H9 (cell line): ENCODE measurements at places on chromosomes 16 and 17.
A peak's percentile ranks its signal among the peaks of the same experiment; 100 is the strongest.

GRCh38 chr16:57508035-57508425 lies 21.7 kb upstream of the DOK4 start:
- no peak for DNase-seq

DNA sequence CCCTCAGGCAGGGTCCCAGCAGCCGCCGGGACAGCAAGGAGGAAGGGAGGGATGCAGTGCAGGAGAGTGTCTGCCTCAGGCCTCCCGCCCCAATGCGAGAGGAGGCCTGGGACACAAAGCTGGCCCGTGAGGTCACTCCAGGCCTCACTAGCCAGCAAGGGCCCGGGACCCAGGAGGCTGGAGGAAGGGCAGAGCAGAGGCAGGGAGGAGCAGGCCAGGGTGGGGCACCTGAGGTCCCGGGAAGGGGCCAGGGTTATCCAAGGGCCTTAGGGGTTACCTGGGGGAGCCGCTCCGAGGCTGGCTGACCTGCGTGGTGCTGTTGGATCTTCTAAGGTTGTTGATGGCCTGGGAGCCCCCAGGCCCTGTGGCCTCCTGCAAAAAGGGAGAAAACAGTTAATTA lies 14.1 kb downstream of the CEP131 start:
- DNase-seq = no peak

DNA sequence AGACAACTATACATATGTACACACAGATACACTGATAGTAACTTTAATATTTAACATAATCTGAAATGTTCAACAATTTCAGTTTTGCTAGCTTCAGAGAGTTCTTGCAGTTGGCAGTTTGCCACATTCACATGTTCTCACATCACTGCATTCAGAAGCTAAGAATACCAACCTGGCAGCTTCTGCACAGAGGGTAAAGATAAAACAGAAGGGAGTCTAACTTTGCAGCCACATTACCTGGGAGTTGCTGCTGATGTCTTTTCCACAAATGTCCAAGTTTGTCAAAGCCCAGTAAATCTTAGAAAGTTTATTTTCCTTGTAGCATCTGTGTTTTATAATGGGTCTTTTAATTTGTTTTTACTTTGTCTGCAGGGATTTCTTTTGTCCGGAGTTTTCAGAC lies 332.0 kb downstream of the BCAS3 start:
- DNase-seq = no peak

GRCh38 chr16:28042811-28043210 lies 20.7 kb downstream of the GSG1L start:
- no peak for DNase-seq

GRCh38 chr17:61867033-61867432 lies 3.7 kb upstream of the BRIP1 start:
- DNase-seq = no peak

- DNase-seq = peak; percentile 89
These were observed 15.5 kb upstream of the TFAP4 start for GRCh38 chr16:4288148-4288921.

GRCh38 chr17:79781736-79782575 lies 4.0 kb downstream of the CBX2 start:
- no peak for DNase-seq

DNA sequence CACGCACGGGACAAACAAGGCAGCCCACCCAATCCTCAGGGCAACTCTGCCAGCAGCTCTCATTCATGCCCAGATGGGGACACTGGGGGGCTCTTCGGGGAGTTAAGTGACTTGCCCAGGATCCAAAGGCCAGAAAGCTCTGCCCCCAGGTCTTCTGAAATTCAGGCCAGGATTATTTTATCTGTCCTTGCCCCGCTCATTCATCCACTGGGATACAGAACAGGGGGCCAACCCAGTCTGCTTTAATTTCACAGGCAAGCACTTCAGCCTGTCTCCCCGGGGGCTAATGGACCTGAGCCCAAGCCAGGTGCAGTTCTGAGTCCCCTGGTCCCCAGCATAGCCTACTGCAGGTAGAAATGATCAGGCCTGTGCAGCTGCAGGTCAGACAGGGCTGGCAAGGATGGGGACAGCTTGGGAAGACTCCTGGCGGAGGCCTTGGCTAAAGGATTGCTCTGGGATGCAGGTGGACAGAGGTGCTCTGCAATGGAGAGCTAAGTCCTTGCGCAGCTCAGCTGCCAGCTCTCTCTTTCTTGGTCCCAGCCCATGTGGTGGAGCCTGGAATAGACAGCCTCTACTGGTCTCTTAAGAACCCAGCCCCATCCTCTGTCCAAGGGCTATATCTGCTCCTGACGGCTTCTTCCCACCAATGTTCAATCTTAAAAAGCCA lies 766 bp upstream of the B3GNT9 start:
- DNase-seq = no peak

DNA sequence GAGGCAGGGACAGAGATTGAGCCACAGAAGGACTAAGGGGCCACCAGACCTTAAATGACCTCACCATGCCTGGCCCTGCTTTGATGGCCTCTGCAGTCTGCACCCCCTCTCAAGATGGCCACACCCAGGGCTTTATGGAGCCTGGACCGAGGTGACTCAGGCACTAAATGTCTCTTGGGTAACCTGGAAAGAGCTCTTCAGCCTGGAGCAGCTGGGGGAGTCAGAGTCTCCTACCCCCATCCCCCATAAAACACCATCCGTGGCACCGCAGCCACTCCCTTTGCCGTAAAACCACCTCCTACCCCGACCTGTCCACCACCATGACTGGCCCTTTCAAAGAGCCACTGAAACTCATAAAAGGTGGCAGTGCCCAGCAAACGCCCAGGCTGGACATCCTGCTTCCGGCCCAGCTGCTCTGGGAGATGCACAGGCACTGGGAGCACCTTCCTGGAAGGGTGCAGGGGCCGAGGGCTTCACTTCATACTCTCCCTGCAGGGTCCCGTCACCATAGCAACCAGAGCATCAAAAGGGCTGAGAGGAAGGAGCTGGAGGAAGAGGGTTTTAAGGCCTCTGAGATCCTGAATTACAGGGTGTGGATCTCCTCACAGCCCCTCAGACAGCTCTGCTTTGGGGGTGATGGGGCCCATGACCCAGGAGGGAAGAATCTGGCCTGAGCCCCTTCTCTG lies 22.3 kb downstream of the FOXN1 start:
- DNase-seq = no peak

- DNase-seq = no peak
These were observed 3.2 kb downstream of the HS3ST6 start for GRCh38 chr16:1914988-1915387.

GRCh38 chr17:50935221-50935995 lies 69.3 kb upstream of the TOB1 start:
- DNase-seq = no peak

DNA sequence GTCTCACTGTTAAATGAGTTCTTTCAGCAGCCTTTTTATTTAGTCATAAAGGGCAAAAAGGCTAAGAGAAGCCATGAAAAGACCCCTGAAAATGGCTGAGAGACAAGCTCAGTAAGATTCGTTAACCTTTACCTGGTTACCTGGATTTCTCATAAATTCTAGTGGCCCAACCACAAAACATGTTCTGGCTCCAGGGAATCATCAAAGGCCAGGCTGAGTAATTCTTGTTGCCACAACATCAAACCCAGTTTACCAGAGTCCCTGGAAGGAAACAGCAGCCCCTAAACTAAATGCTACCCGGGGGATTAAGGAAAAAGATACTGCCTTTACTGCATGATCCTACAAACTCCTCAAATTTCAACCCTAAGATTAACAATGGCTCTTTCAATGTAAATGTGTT lies 15.8 kb downstream of the CYTH1 start:
- no peak for DNase-seq

DNA sequence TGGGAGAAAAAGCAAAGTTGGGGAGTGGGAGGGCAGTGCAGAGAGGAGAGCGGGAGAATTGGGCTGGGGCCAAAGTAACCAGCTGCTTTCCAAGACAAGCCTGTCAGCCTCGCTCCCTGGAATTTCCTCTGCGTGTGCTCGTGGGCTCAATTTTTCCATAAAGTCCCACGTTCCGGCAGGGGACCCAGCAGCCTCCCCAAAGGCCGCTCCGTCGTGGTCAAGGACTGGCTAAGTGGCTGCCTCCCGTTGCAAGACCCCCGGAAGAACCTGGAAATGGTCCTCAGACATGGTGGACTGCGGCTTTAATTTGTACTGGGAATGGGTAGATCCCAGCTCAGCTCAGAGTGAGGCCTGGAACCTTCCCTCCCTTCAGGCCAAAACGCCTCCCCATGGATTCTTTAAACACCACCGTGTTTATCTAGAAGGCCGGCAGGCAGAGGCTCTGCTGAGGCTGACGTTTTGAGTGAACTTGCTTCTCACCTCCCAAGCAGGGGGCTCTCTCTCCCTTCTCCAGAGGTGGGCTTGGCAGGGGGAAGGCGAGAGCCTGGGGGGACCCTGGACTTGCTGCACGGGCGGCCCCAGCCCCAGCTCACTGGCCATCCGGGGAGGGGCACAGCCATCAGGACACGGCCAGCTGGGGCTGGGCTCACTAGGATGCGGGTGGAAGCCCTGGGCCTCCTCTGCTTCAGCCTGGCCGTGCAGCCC lies 190.0 kb downstream of the C16orf95 start:
- DNase-seq = no peak

DNA sequence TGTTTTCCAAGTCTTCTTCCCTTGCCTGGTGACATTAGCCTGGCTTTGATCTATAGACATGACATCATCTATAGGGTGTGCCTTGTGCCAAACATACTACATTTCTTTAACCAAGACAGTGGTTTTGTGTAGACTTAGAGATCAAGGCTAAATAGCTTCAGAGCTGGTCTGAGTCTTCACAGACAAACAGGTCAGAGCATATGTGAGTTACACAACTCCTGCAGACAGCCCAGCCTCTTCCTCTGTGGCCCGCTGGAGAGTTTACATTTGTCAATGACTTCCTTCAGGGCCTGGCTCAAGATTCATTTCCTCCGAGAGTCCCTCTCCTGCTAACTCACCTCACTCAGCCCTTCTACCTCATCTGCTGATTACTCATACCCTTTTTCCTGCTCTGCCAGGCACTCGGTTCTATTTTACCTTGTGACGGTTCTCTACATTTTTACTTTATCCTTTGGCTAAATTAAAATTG lies 73.1 kb upstream of the TANC2 start:
- DNase-seq = peak; percentile 47

DNA sequence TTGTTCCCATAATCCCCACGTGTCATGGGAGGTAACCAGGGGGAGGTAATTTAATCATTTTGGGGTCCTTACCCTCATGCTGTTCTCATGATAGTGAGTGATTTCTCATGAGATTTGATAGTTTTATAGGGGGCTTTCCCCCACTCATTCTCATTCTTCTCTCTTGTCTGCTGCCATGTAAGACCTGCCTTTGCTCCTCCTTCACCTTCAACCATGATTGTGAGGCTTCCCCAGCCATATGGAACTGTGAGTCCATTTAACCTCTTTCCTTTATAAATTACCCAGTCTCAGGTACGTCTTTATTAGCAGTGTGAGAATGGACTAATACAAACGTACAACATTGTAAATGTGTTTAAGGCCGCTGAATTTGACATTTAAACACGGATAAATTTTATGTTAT lies 35.5 kb upstream of the APOH start:
- no peak for DNase-seq

GRCh38 chr16:55508941-55509931 lies at the start of gene LPCAT2:
LPCAT2 (plus strand) TSS chr16:55509072; CDS start chr16:55509182, 110 bp downstream.
- peak; percentile 93 for DNase-seq

DNA sequence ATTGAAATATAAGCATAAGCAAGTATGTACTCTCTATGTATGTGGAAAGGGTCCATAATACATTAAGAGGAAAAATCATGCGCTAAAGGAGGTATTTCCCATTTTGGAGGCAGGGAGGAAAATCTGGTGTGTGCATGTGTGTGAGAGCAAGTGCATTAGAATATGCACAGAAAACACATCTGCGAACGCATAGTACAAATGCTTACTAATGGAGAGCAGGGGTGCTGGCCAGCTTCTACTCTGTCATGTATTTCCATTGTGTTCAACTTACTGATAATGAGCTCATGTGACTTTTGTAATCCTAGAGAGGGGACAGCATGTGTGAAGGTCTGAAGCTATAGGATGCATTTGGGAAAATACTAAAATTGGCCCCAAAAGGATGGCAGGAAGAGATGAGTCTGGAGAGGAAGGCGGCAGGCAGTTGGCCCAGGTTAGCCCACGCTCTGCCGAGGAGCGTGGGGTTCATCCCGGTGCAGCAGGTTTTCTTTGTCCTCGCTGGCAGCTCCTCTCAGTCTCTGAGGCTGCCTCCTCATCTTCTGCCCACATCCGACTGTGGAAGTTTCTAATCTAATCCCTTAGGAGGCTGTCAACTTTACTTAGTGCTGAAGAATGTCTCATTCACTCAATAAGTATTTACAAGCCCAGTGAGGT lies 17.8 kb upstream of the KSR1 start:
- no peak for DNase-seq

- peak; percentile 9 for DNase-seq
These were observed 69.9 kb upstream of the CDH5 start for GRCh38 chr16:66296591-66296990.

- DNase-seq = no peak
These were observed 7.4 kb downstream of the GFAP start for GRCh38 chr17:44907729-44908470.

GRCh38 chr16:84790301-84790700 lies 29.5 kb upstream of the CRISPLD2 start:
- no peak for DNase-seq

DNA sequence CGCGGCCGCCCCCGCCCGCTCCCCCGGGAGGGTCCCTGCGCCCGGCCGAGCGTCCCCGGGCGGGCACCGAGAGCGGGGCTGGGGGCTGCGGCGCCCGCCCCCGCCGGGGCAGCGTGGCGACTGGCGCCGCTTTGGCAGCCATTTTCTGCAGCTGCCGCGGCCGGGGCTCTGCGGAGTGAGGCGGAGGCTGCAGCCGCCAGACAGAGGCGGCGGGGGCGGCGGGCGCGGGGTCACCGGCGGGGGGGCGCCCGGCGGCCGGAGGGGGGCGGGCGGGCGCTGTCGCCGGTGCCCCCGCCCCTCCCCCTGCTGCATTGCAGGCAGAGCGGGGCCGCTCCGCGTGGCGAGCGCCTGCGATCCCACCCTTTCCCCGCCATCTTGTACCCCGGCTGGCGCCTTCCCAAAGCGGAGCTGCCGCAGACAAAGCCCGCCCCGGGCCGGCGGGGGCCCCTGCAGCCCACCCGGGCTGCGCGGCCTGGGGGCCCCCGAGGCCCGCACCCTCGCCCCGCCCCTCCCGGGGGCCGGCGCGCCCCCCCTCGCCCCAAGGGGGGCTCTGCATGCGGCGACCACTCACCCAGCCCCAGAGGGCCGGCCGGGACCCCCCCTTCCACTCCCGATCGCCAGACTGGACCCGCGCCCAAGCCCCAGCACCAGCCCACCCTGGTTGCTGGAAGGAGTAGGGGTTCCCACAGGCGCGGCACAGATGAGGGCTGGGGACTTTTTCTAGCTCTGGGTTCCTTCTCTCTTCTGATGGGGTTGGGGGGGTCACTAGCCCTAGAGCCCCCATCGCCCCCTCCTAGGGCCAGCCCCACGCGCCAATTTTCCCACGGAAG lies 16.6 kb upstream of the CBX8 start:
- DNase-seq = peak; percentile 50

- DNase-seq = no peak
These were observed 88.7 kb downstream of the AXIN2 start for GRCh38 chr17:65472666-65473309.

- DNase-seq = no peak
These were observed at the start of gene MILR1 for GRCh38 chr17:64448665-64449512. MILR1 (plus strand) TSS chr17:64449115; CDS start chr17:64449169, 54 bp downstream.
